CD4-positive, CD25-positive, alpha-beta regulatory T cell (primary cell): ENCODE measurements at places on chromosomes 1 and 21. TPM values are rescaled to one million over a fixed set of nuclear protein-coding genes. Genes with fewer than 3 reads are reported as not detected.

GRCh38 chr1:20823845-20824244 is 36.7 kb upstream of the HP1BP3 start:
- H3K27me3 ChIP-seq, result no peaks in the 10 kb centered on the region
- H3K27ac ChIP-seq, result no peak overlapping the region
- H3K4me3 ChIP-seq, result no peak overlapping the region
- peaks cover 8% of the 10 kb centered on the region for H3K36me3 ChIP-seq

- peaks cover 70% of the 10 kb centered on the region for H3K36me3 ChIP-seq
- H3K4me3 ChIP-seq, result no peak overlapping the region
- no peak for DNase-seq
These were observed 143.9 kb downstream of the CLIC6 start for GRCh38 chr21:34812504-34813265.

The PCSK9 gene
- not detected for total RNA-seq

The TCEA3 gene
- 8.5 TPM for total RNA-seq

The KRTAP19-6 gene
- not detected for total RNA-seq
